NCI-H187 (cell line): ENCODE measurements at places on chromosomes 3 and 15.

DNA sequence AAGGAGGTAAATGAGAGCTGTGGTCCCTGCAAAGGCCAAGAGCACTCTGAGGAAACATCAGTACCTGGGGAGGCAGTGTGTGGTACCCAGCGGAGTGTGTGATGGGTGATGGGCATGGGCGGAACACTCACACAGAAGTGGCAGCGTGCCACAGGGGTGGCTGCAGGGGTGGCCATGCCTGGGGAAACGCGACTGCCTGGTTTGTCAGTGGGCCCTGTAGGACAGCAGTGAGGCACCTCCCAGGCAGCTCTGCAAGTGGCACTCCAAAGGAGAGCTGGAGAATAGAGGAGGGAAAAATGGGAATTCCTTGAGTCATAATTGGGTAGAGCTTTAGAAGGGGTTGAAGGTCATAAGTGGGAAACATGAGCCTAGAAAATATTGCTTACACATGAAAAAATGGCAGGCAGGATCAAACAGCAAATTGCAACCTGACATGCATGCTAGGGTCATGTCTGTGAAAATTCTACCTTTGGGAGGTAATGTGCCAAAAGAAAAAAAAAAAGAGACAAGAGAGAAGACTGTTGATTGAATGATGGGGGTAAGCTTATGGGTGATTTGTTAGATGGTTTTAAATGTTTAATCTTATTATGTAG lies 138.4 kb downstream of the RPLP1 start:
- no peak for DNase-seq

DNA sequence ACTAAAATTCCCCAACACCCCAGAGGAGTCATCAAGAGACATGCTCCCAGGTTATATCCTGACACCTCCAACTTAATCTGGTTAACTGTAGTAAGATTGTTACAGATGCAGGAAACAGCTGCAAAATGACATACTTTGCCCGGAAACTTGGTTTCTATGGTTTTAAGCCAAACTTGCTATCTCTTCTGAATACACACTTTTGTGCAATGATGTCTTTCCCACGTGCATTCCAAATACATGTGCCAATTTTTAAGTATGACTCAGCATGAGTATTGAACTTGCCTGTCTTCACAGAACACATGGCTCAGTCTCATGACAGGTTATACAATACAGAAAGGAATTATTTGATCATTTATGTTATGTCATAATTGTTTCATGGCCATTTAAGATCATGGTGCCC lies 207.0 kb upstream of the DCBLD2 start:
- DNase-seq: no peak

- no peak for DNase-seq
Observed at GRCh38 chr3:25856902-25857518, 67.1 kb downstream of the OXSM start.

GRCh38 chr3:127750226-127751031 lies 71.9 kb downstream of the MGLL start:
- peak; percentile 70 for DNase-seq

DNA sequence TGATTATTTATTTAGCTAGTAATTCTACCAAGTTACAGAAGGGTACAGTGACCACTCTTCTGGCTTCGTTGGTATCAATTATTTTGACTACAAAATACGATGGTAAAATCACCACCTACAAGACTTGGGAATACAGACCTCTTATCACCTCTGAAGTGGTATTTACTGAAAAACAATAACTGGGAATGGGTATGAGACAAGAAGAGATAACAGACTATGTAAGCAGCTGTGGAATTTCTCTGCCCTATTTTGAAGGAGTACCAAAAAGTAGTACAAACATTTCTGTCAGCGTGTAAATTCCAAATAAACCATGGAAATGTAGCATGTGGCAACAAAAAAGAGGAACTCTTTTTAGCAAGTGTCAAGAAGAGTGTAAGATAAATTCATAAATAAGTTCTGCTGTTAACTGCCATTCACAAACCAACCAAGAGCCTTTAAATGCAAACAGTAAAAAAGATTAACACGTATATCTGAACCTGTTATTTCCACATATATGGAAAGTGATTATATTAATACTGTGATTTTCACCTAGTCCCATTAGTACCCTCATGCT lies 77.0 kb upstream of the SLC12A8 start:
- no peak for DNase-seq

DNA sequence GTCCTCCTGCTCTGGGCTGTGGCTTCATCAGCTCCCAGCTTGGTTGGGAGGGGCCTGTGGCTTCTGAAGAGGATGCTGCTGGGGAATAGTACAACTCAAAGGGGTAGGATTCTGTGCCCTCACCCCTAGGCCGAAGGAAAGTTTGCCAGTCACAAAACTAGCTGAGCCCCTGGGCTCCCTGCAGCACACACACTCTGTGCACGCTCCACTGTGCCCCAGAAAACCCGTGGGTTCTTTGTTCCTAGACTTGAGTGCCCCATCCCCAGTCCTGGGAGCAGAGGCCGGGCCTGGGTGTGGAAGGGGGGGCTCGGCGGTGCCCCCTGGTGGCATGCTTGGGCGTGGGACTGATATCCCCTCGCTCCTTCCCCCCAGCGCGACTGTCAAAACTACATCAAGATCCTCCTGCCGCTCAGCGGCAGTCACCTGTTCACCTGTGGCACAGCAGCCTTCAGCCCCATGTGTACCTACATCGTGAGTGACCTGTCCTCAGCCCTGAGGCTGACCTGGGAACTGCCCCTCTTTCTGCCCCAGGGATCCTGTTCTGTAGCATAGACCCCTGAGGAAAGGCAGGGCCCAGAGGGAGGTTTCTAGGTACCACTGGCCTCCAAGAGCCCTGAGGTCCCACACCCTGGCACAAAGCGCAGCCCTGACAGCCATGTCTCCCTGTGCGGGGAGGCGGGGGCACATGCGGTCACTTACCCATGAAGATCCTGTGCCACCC lies 14.2 kb downstream of the CIB1 start:
- no peak for DNase-seq

GRCh38 chr15:75371486-75371885 lies 3.1 kb upstream of the MAN2C1 start:
- DNase-seq: no peak

DNA sequence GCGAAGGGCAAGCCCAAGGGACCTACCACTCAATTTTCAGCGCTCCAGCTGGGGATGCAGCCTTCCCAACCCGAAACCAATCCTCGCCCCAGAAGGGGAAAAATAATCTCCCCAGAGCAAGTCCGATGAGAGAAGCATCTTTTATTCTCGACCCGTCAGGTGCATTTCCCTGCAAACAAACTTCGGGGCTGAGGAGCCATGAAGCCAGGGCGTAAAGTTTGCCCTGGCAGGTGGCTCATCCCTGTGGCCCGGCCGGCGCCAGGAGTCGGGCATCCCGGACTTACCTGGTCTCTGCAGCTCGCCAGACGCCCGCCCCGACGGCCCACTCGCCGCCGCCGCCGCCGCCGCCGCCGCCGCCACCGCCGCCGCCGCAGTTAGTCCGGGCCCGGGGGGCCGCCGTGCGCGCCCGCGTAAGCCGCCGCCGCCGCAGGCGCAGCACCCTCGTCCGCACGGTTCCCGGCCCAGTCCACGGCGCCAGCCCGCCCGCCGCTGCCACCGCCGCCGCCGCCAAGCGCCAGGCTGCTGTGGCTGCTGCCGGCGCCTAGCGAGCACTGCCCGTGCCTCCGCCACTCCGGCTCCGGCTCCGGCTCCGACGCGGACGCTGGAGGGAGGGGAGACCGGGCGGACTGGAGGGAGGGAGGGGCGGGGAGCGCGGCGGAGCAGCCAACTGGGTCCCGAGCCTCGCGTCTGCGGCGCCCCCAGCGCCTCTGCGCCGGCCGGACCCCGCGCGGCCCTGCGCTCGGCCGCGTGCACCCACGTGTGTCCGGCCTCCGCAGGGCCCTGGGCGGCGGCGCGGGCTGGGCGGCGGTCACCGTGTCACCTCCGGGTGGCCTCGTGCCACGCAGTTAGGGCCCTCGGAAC lies at the start of gene CNTN3:
Gene CNTN3 (minus strand): TSS at position 553 of the 861 bp plus-strand sequence. CDS start 93,547 bp downstream, outside the sequence.
- DNase-seq: no peak

DNA sequence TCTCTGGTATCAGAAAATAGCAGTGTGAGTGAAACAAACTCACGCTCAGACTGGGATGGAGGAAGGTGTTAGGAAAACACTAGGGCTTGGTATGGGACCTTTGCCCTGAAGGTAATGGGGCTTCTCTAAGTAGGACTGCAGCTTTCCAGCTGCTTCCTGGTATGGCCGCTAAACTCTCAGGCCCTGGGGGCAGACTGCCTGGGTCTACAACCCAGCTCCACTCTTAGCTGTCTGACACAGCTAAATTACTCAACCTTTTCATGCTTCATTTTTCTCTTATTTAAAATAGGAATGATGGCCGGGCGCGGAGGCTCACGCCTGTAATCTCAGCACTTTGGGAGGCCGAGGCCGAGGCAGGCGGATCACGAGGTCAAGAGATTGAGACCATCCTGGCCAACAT lies 5.2 kb upstream of the YEATS2 start:
- no peak for DNase-seq

- DNase-seq: no peak
Observed at GRCh38 chr3:197564097-197564843, 8.5 kb upstream of the BDH1 start.
